Right renal pelvis (tissue), 4 donors: ENCODE measurements at places on chromosomes 5 and 9. TPM values are rescaled to one million over a fixed set of nuclear protein-coding genes. Genes with fewer than 3 reads are reported as not detected.

- no peak for DNase-seq
These were observed 189.7 kb downstream of the DCP2 start for GRCh38 chr5:113166261-113166660.

The PPIC gene
- polyA plus RNA-seq: 40.9 TPM

- no peak for DNase-seq
These were observed 81.0 kb downstream of the WWC1 start for GRCh38 chr5:168372356-168372946.

- no peak for DNase-seq
These were observed 43.4 kb upstream of the NR4A3 start for GRCh38 chr9:99778308-99778707.

The ENTREP1 gene
- 2.5 TPM for polyA plus RNA-seq

The TMEM215 gene
- 0.13 TPM for polyA plus RNA-seq

The EIF4E1B gene
- polyA plus RNA-seq: not detected

The LIFR gene
- 86.3 TPM for polyA plus RNA-seq

- DNase-seq: no peak
These were observed 396.5 kb downstream of the ANXA1 start for GRCh38 chr9:73548201-73548600.

DNA sequence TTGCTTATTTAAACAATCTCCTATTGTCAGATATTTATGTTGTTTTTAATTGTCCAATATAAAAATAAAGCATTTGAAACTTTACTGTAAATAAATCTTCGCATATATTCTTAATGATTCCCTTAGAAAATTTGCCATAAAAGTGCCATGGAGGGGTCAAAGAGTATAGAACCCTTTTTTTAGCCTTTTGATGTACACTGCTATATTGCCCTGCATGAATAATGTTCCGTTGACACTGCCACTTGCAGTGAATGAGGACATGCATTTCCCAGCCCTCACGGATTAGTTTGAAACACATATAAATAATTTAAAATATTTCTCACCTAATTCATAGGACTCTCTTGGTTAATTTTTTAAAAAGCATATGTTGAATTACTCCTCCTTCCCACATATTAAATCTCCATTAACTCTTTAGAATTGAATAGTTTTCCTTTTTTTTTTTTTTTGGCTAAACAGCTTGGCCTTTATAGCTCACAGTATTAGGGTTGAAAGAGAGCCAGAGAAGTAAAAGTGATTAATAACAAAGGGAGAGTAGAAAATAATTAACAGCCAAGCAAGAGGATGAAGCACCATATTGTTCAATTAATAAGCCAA lies 129.8 kb upstream of the SGCD start:
- DNase-seq: no peak

DNA sequence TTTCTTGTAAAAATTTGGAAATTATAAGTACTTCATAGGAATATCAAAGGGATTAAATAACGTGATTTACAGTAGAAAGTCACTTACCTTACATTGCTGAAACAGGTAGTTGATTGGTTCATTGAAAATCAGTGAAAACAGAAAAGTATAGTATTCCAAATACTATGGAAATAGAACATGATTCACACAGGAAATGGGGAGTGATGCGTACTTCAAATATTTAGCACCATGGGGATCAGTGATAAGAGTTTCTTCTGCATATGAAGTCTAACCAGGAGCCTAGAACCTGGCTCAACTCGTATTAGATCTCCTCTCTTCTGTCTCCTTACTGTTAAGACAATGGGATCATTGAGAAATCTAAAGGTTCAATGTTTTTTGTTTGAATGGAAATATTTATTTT lies 133.3 kb downstream of the FAM174A start:
- no peak for DNase-seq

The WHRN gene
- polyA plus RNA-seq: 9.1 TPM

DNA sequence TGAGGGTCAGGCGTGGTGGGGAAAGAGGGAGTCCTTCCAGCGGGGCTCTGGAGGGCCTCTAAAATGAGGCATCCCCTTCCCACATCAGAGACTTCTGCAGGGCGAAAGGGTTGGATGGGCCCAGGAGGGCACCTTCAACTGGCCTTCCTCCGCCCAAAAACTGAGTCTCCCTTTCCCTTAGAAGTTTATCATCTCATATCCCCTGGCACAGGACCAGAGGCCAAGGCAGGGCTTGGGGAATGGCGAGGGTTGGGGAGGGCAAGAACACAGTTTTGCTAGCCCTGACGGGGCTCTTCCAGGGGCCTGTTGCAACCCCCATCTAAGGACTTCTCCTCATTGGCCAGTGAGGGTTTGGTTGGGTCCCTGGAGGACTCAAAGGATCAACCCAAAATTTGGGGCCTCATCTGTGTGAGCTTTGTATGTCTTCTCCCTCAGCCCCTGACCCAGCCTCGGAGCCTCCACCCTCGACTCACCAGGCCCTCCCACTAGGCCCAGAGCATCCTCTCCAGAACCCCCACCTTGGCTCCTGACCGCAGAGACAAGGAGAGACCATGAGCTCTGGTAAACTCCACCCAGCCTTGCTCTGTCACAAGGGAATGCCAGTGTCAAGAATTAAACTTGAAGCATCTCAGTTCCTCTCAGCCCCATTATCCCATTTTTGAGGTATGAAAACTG lies 24.1 kb downstream of the AQP7 start:
- no peak for DNase-seq

- no peak for DNase-seq
These were observed 585.1 kb downstream of the TLE4 start for GRCh38 chr9:80156756-80157472.

DNA sequence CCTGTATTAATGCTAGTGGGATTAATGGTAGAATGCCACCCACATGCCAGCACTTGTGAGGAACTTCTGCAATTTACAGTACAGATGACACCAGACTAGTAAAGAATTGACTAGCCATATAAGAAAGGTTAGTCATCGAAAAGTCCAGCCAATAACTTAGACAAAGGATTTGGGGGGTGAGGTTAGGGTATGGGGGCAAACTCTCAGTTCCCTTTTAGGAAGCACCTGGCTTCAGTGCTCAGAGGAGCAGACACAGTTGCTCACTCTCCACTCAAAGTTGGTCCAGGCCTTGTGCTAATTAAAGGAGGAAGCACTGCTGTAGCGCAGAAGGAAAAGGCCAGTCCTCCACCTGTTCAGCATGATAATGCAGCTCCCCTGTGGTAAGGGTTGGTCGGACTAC lies 25.2 kb downstream of the TGFBR1 start:
- no peak for DNase-seq

The MAMDC4 gene
- 6.0 TPM for polyA plus RNA-seq

The OGN gene
- 82.7 TPM for polyA plus RNA-seq

The SGCD gene
- polyA plus RNA-seq: 4.8 TPM

The SYNPO gene
- 97.9 TPM for polyA plus RNA-seq
